NCI-H524 treated with DMSO at 0.1 percent for 48 hours (cell line): ENCODE measurements at places on chromosomes 16 and 17.

DNA sequence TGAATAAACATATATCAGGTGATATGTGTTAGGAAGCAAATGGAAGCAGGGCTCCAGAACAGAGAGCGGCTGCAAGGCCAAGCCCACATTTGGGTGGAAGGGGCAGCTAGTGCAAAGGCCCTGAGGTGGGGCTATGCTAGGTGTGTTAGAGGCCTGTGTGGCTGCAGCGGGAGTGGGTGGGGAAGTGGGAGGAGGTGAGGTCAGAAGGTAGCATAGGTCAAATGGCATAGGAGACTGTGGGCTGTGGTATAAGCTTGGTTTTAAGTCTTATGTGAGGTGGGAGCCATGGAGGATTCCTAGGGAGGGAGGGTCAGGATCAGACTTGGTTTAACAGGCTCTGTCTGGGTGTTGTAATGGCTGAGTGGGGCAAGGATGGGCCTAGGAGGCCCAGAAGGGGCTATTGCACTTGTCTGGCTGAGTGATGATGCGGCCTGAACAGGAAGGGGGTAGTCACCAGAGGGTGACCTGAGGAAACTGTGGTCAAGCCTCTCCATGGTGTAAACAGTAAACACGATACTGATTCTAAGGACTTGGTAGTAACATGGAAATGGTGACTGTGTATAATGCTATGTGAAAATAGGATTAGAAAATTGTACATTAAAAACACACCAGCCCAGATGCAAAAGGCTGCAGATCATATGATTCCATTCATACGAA, 31.1 kb downstream of the RAI1 start:
- no peak for DNase-seq

- no peak for DNase-seq
Measured at GRCh38 chr17:80424878-80425765, 10.2 kb downstream of the ENDOV start.

- DNase-seq, result no peak
Measured at GRCh38 chr17:77880711-77881450, 77.6 kb upstream of the TNRC6C start.

DNA sequence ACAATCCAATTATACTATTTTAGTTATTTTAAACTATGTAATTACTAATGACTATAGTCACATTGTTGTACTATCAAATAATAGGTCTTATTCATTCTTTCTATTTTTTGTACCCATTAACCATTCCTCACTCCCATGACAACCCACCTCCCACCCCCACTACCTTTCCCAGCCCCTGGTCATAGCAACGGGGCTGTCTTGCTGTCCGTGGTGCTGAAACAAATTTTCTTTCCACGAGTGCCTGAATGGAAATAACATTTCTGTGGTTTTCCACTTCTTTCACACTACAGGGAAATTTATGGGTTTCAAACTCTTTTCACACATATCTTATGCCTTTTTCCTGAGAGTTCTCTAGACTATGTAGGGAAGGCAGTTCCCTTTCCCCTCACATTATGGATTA, 326.6 kb downstream of the PHKB start:
- no peak for DNase-seq

GRCh38 chr17:42421507-42422338, 1.3 kb downstream of the CAVIN1 start:
- no peak for DNase-seq

GRCh38 chr17:62987136-62987535, 21.1 kb downstream of the TANC2 start:
- no peak for DNase-seq

GRCh38 chr16:11207646-11208045, 48.4 kb downstream of the SOCS1 start:
- DNase-seq, result no peak

DNA sequence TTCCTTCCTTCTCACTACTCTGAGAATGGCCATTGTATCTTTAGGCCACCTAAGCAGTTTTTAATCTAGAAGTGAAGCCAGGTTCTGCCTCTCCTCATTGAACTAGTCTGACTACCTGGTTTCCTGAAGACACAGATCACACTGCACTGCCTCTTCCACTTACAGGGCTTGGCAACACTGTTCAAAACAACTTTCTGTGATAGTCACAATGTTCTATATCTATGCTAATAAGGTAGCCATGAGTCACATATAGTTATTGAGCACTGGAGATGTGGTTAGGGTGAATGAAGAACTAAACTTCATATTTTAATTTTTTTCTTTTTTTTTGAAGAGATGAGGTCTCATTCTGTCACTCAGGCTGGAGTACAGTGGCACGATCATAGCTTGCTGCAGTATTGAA, 26.9 kb downstream of the RND2 start:
- DNase-seq, result no peak

GRCh38 chr16:79076047-79076767, 524.3 kb downstream of the MAF start:
- DNase-seq, result no peak

GRCh38 chr17:2885733-2886132, 89.5 kb downstream of the RAP1GAP2 start:
- peak; percentile 42 for DNase-seq

DNA sequence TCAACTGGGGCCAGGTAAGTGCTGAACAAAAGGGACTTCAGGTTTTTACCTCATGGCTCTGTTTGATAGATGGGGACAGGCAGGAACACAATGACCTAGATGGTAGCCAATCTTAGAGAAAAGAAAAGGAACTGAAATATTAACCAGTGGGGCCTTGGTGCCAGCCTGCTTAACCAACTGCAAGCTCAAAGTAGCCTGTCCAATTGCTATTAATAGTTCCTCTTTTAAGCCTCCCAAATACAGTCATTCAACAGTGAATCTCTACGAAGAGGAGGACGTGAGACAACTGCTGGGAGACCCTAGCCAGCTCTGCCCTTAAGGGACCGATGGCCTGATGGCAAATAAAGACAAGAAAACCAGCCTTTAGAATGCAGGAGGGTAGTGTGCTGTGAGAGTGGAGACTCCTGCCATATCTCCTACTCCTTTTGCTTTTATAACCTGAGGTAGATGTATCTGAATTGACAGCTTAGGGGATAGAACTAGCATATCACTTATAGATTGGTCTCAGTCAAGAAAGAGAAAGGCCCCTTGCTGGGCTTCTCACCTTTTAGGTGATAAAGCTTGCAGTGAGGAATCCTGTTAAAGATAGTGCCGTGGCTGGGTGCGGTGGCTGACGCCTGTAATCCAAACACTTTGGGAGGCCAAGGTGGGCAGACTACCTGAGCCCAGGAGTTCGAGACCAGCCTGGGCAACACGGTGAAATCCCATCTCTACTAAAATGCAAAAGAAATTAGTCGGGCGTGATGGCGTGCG, 28.3 kb downstream of the ARSG start:
- no peak for DNase-seq

DNA sequence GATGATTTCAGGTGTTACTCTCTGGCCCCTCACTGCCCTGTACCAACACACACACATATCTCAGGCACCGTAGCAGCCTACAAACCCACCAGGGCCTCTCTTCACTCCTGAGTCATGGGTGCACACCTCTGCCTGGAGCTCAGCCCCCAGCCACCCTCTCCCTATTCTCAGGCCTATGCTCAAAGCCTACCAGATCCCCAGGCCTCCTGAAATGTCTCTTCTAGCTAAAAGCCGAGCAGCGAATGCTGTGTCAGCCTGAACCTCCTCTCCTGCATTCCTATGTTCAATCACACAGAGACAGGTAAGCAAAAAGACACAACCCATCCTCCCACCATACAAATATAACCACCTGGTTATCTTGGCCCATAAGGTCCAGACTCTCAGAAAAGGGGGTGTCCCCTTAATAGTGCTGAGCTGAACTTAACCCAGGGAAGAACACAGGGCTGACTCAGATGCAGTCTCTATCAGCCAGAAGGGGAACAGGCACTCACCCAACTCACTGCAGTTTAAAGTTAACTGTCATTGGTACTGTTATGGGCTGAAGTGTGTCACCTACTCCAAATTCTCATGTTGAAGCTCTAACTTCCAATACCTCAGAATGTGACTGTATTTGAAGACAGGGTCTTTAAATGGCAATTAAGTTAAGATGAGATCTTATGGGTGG, 62.0 kb upstream of the TEKT3 start:
- no peak for DNase-seq

DNA sequence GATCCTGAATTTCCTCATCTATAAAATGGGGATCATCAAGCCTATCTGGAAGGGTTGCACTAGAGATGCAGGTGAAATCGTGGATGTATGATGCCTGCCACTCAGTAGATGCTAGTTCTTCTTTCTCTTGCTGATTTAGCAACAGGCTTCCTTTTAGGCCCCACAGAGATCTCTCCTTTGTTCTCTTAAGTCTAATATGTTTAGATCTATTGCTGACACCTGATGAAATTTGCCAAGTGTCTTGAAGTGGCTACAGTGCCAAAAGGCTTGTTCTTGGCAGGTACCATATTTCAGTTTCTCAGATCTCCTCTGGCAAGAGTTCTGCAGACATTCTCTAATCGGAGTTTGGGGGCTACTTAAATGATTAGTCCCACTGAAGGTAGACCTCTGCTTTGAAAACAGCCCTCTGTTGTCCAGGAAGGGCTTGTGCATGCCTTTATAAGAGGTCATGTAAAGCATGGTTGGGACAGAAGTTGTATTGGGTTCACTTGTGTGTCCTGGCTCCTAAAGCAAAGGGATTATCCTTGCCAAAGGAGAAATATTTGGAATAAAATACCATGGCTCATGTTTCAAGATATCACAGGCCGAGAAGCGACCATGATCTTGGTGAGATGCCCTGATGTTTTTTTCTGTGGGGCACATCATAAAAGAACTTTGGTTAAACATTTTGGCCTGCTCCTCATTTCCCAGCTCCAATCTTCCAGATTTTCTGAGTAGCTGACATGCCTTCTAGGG, 234.0 kb downstream of the MSI2 start:
- no peak for DNase-seq

DNA sequence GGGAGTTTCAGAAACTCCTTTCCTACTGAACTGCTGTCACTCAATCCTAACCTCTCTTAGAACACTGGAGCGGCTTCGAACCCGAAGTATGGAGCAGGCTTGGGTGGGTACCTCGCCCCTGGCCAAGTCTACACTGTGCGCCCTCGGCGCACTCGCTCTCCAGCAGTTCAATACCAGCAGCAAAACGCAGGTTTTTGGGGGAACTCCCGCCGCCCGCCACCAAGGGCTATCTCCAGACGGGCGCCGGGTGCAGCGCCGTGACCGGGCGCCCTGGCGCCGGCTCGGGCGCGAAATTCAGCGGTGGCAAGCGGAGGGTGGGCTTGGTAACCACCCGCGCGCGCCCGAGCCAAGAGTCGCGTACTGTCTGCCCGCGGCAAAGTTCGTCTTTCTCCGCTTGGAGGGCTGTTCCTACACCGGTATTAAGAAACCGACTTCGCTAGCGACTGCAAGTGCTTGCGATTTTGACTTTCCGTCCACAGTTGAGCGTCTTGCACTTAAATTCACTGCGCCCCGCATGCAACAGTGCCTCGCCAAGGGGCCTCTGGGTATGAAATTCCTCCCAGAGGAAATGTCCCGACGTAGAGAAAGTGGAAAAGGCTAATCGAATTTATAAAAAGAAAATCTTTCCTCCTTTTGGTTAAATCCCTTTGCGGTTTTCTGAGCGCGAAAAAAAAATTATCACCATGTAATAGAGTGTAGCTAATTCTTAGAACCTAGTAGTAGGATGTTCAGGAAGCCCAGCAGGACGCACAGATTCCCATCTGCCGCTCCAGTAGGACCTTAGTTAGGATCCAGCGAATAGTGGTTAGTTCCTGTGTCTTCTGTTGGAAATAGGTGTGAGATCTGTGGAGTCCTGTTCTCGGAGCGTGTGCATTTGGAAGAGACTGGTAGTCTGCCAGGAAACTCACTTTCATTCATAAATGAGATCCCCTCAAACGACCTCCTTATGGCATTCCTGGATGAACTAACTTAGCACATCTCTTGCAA, 5.0 kb upstream of the SALL1 start:
- no peak for DNase-seq

DNA sequence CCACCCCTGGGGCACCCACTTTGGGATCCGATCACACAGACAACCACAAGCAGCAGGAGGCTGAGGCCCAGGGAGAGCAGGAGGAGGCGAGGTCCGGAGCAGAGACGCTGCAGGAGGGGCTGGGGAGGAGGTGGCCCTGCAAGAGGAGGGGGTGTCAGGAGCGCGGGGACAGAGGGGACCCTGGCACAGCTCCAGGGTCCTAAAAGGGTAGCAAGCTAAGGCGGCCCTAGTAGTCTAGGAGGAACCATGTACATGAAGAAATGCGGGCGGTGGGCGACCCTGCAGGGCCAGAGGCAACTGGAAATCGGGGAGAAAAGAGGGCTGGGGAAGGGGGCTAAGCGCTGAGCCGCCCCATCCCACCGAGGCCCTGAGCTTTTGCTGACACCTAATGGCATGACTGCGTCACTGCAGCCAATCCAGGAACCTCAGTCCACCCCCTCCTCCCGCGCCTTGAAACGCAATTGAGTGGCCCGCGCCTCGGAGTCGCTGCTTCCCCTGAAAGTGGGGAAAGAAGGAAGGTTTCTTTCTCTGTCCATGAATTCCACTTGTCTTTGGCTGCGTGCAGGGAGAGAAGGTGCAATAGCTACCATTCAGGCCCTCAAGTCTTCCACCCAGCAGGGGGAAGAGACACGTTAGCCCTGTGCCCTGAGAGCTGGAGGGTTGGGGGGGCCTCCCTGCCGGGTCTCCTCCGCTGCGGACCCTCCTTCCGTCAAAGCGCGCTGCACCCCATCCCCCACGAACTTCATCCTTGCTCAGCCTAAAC, 1.8 kb downstream of the ASGR1 start:
- DNase-seq, result no peak

GRCh38 chr16:87060034-87060986, 256.9 kb downstream of the C16orf95 start:
- DNase-seq, result no peak

DNA sequence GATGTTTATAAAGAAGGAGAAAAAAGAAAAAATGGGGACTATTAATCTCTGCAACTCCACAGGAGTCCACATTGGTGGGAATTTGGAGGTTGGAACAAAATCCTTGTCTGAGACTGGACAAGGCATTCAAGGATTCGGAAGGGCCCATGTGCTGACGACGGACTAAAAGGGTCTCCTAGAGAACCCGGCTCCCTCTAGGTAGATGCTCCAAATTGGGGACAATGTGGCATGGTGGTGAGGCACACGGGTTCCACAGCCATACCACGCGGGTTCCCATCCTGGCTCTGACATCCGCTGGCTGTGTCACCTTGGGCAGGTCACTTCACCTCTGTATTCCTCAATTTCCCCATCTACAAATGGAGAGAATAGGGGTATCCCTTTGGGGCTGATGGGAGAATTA, 227.4 kb downstream of the C16orf78 start:
- no peak for DNase-seq

- DNase-seq, result no peak
Measured at GRCh38 chr17:27853091-27853490, 40.1 kb downstream of the LYRM9 start.

- peak; percentile 62 for DNase-seq
Measured at GRCh38 chr16:74186561-74186971, 110.0 kb upstream of the PSMD7 start.

DNA sequence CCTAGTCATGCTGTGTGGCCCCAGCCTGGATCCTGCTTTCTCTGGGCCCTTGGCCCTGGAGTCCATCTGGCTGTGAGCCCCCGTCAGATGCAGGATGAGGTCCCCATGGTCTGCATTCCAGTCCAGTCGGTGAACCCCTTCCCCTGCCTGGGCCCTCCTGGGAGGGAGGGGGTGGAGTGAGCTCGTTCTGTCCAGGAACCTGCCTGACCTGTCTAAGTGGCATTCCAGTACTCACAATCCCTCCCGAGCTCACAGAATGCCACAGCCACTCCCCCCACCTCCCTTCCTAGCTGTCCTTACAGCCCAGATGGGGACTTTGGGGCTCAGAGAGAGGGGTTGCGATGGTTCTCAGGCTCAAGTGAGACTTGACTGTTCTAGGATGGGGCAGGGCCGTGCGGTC, 15.5 kb downstream of the SPNS2 start:
- no peak for DNase-seq
